ENCODE measurements at places on chromosomes 7 and 10. TPM values are rescaled to one million over a fixed set of nuclear protein-coding genes. Genes with fewer than 3 reads are reported as not detected.

Gene CABCOCO1
- not detected for total RNA-seq

Gene ESYT2
- 62.3 TPM for total RNA-seq

Gene ZNF273
- total RNA-seq: 2.0 TPM

Gene TMEM273
- not detected for total RNA-seq

Gene SLC39A12
- total RNA-seq: not detected

Gene INMT
- not detected for total RNA-seq

Gene AKR1C8
- total RNA-seq: not detected

Gene ZCWPW1
- total RNA-seq: 0.86 TPM

Gene KNDC1
- total RNA-seq: not detected

Gene OLAH
- total RNA-seq: 0.55 TPM
